Right forelimb (tissue), 1 donor: ENCODE measurements at places on chromosomes 4 and X.

DNA sequence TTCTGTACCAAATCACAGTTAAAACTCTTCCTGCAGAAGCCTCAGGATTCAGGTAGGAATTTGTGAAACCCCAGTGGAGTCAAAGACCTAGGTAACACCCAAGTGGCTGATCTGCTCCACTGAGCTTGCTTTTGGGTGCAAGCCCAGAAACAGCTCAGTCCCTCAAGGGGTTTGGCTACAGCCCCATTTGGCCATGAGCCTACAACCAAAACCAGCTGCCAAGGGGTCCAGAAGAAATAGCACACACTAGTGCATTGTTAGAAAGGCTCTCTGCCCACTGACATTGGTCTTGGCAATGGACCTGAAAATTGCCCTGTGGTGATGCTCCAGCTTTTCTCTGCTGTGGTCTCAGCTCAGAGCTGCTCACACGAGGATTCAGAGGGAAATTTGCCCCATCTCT is 577.4 kb upstream of the INTU start:
- DNase-seq: no peak

GRCh38 chrX:155778844-155779553 is 102.1 kb upstream of the VAMP7 start:
- DNase-seq: no peak

- no peak for DNase-seq
Measured at GRCh38 chr4:124265701-124266100, 446.8 kb downstream of the ANKRD50 start.

GRCh38 chr4:101807351-101807750 is 16.8 kb downstream of the BANK1 start:
- DNase-seq: no peak

DNA sequence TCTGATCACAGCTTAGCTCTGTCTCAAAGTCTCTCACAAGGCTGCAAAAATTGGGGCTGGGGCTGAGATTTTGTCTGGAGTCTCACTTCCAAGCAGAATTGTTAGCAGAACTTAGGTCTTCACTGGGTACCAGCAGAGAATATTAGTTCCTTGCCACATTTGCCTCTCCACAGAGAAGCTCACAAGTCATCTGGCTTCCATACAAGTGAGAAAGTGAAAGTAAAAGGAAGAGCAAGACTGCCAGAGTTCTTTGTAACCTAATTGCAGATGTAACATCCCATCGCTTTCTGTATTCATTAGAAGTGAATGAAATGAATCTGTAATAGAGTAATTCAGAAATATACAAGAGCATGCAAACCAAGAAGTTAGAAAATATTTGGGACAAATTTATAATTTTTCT is 624.1 kb upstream of the GNPDA2 start:
- no peak for DNase-seq

DNA sequence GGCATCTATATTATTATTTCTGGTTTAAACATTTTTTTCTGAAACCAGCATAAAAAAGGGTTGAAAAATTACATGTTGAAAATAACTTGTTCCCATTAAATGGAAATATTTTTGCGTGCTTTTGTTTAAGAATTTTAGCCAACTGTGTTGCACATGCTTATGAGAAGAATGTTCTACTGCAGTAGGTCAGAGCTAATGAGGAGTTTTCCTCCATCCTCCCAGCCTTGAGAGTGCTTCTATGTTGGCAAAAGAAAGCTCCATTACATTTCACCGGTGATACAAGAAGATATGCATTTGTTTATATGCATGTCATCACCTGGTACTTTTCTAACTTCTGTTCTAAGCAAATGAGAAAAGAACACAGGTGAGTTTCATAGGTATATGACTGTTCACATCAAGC is 13.6 kb upstream of the TDO2 start:
- no peak for DNase-seq

DNA sequence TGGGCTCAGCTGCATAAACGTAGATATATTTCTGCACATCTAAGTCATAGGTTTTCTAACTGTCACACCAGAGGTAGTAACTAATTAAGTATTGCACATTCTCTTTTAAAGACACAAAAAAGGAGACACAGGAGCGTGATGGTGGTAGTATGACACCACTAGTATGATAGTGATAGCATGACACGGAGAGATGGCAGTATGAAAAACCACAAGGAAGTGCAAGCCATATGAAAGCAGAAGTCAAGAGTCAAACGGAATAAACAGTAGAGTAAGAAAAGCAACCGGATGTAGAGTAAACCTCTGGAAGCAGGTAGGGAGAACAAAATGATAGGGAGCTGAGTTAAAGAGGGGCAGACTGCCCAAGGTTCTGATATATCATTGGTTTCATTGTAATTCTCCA is 382.2 kb upstream of the INTU start:
- no peak for DNase-seq

GRCh38 chr4:71272976-71273375 is 65.8 kb upstream of the SLC4A4 start:
- no peak for DNase-seq

- DNase-seq: no peak
Measured at GRCh38 chr4:94525993-94526728, 74.4 kb downstream of the PDLIM5 start.

DNA sequence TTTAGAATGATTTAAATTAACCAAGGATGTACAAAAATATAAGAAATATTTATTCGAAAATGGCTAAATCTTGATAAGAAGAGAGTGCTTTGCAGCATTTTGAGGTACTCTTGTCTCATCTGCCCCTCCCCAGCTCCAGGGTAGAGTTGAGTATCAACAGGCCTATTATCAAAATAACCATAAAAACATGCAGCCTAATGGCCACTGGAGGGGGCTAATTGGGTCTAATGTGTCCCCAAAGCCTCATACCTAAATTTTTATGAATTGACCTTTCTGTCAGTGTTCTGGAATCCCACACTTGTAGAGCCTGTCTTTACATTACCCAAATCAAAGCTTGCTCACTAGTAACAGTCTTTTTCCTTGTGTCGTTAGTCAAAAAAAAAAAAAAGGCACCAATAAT is 544.9 kb upstream of the CPXCR1 start:
- DNase-seq: no peak

DNA sequence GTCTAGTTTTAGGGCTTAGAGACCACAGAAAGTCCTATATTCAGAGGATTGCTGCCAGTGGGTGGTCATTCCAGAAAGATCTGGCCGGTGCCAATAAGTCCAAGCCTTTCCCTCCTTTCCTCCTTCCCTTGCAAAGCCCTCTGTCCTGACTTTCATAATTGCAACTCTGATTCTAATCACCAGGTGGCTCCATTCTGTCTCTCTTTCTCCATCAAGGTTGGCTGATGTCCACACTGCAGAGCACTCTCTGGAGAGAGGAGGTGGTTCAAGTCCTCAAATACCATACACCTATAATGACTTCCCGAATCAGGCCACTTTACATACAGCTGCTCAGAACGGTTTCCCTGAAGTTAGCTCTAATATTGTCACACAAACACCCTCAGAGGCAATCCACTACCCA is 22.4 kb upstream of the ARMCX4 start:
- DNase-seq: no peak

DNA sequence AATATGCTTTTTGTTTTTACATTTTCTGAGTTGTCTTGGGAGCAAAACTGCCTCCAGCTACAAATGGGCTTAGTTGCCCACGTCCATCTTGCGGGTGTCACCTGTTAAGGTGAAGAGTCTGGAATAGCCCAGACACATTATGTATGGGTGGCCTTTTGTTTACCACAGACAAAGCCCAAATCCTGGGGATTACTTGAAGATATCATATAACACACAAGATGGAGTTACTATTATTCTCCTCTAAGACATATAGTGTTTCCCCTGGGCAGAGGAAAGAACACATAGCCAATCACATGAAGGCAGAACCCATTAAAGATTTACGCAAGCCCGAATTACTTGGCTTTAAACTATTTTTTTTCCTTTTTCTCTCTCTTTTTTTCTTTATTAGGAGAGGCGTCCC is 625.6 kb upstream of the FAM241A start:
- DNase-seq: no peak

- no peak for DNase-seq
Measured at GRCh38 chr4:8384397-8385060, 56.0 kb downstream of the ACOX3 start.

DNA sequence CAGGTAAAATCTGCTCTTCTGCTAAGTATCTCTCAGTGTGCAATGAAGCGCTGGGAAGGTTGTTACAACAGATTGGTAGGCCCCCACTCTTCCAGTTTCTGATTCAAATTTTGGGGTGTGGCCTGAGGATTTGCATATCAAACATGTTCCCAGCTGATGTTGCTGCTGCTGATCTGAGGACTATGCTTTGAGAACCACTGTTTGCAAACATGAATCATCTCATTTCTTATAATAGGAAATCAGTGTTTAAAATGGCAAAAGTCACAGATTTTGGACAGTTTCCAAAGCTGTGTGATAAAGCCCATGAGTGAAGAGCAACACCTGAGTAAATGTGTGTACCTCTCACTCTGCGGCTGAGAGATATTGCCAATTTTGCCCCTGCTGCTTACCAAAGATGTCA is 36.2 kb upstream of the NDNF start:
- DNase-seq: no peak

DNA sequence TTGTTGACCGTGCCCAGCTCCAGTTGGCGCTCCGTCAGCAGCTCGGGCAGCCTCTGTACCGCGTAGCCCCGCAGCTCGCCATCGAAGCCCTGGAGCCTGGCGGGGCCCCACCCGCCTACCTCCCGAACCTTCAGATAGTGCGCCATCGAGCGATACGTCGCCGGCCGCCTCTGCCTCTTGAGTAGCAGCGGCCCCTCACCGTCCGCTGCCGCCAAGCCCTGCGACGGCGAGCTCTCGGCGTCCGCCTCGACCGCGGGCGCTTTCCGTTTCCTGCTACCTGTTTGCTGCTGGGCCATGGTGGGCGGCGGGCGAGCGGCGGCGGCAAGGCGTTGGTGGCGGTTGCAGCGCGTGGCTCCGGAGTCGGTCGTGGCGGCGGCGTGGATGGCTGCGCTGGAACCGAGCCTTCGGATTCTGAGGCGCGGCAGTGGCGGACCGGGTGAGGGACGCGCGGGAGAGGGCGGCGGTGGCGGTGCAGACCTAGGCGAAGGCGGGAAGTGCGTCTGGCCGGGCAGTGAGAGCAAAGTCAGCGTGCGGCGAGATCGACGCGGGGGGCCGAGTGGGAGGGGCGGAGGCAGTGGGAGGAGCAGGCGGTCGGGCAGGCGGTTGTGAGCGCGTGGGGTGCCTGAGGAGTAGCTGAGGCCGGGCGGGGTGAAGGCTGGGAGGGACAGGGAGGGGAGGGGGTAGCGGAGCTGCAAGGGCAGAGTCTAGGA is at the start of gene DCAF12L1:
Gene DCAF12L1, minus strand, starts transcription at position 502 of the 710 bp plus-strand sequence. Its CDS starts 206 bp downstream, at position 296.
- DNase-seq: peak; percentile 68

- DNase-seq: no peak
Measured at GRCh38 chr4:154610582-154610981, 1.9 kb downstream of the FGG start.

- DNase-seq: no peak
Measured at GRCh38 chr4:14650127-14650526, 352.2 kb upstream of the CPEB2 start.

DNA sequence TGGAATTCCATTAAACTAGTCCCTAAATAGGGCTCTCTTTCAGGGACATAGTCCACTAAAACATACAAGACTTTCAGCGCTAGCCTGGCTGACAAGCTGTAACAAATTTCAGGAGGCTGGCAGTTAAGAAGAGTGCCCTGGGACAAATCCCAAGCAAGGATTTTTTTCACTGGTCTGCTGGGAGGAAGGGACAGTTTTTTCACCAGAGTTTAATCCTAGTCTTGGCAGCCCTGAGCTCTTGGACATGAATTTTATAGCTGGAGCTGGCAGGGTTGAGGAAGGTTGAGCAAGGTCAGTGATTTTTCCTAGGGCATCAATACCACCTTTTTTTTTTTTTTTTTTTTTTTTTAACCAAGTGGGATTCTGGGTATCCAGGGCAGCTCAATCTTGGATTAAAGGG is 184.4 kb downstream of the SH2D1A start:
- no peak for DNase-seq

DNA sequence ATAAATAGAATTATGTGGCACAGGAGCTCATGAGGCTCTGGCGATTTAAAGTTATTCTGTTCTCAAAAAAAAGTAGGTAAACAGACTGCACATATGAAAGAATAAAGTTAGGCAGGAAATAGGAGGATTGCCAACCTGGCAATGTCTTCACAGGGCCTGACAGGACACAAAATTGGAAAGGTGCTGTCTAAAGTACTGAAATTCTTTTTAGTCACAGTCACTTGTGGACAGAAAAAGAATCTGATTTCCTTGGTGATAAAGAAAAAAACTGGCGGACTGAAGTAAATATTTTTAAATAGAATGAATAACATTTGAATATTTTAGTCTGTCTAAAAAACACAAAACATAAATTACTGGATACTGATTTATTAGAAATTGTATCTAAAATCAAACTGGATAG is 124.4 kb downstream of the VEGFC start:
- no peak for DNase-seq
